ENCODE measurements at places on chromosomes 6 and 20.

DNA sequence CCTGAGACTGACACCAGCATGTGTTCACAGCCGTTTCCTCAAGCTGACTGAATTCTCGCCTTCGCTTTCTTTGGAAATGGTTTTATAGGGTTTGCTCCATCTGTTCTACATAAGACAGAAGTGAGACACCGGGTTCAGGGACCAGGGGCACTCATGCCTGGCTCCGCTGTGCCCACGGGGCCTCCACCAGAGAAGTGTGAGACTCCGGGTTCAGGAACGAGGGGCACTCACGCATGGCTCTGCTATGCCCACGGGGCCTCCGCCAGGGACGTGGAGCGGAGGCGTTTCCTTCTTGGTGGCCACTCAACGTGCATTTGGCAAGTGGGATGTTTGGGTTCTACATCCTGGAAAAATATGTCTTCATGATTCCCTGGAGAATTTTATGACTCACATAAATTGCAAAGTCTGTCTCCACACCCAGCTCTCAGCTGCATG is 106.6 kb downstream of the RNASET2 start:
- no peak for DNase-seq

- DNase-seq: no peak
Observed at GRCh38 chr6:116648156-116648555, 20.4 kb downstream of the ZUP1 start.

GRCh38 chr6:44041461-44042260 is 85.6 kb downstream of the MRPL14 start:
- peak; percentile 95 for DNase-seq

GRCh38 chr6:137811121-137811915 is 55.7 kb upstream of the TNFAIP3 start:
- no peak for DNase-seq

DNA sequence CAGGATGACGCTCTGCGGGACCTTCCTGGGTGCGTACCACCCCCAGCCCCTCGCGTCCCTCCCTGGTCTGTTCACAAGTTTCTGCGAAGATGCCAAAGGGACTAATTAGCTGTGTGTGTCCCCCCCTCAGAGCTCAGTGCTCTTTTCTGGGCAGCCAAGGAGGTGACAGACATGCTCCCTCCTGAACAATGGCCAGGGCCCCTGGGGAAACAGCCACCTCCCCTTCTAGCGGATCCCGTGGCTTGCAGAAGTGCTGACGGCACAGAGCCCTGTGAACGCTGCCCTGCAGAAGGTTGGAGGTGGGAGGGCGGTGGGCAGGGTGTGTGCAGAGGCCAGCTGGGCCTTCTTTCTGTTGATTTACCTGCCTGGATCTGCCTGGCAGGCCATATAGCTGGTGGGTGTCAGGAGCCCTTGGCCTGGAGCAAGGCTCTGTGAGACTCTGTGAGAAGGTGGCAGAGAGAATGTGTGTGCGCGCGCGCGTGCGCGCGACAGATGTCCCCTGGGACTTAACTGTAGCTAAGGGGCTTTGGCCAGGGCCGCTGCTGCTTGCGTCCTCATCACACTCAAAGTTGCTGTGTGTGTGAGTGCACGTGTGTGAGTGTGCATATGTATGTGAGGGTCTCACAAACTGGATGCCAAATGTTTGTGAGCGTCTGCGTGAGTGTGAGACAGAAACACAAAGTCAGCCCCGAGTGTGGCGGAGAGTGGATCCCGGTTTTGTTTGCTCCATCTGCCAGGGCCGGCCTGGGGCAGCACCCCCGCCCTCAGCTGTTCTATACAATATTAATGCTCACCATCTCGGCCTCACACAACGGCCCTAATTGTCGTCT is 3.5 kb upstream of the MYT1 start:
- DNase-seq: no peak

- DNase-seq: no peak
Observed at GRCh38 chr6:15337582-15337981, 91.7 kb downstream of the JARID2 start.

GRCh38 chr6:134186355-134186754 is 131.6 kb downstream of the SGK1 start:
- no peak for DNase-seq

DNA sequence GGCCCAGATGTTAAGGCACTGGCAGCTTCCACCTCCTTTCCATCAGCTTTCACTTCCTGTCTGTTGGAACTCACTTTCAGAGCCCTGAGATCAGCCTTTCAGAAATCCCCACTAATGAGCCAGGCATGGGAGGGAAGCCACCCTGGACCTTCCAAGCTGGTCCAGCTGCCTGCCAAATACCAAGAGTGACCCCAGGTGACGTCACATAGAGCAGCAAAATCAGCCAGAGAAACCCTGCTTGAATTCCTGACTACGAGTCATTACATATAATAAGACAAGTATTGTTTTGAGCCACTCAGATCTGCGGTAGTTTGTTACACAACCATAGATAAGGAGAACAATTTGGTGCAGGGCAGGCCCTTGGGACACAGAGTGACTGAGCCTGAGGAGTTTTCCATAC is 556.0 kb upstream of the JAG1 start:
- peak; percentile 93 for DNase-seq

GRCh38 chr20:19072988-19073387 is 139.5 kb upstream of the SLC24A3 start:
- no peak for DNase-seq

DNA sequence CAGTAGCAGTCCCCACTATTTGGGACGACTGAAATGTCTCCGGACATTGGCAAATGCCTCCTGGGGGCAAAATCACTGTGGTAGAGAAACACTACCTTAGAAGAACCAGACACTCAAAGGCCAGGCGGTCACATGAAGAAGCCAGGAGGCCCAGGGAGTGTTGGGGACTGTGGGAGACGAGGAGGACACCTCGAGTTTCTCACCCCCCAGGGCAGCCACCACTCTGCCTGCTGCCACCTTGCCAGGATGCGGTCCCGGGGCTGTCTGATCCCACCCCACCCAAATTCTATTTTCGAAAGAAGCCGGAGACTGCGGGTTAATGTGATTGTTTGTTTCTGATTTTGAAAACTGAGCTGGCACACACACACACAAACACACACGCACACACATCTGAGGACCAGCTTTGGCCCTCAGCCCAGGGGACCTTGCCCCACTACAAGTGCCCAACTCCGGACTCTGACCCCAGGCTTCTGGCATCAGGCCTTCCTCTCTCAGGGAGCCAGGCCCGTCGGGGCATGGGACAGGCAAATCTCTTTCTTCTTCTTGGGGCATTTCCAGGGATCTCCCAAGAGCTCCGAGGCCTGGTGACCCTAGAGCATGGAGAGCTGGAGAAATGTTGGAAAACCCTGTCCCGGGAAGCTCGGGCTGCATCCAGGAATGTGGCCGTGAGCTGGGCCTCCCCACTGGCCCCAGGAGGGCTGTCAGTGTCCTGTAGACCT is 187.5 kb upstream of the PMEPA1 start:
- no peak for DNase-seq

DNA sequence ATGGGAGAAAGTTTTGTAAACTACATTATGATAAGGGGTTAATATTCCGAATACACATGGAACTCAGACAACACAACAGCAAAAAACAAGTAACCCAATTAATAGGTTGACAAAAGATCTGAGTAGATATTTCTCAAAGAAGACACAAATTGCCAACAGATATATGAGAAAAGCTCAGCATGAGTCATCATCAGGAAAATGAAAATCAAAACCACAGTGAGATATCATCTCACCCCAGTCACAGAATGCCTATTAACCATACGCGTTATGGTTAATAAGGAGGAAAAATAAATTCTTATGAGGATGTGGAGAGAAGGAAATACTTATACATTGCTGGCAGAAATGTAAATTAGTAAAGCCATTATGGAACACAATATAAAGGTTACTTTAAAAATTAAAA is 695.0 kb downstream of the COL12A1 start:
- no peak for DNase-seq

GRCh38 chr6:40856271-40856670 is 182.8 kb downstream of the UNC5CL start:
- DNase-seq: no peak

- DNase-seq: no peak
Observed at GRCh38 chr6:110542311-110543024, 66.1 kb upstream of the SLC22A16 start.

- no peak for DNase-seq
Observed at GRCh38 chr20:50034567-50035180, 51.9 kb downstream of the SNAI1 start.

DNA sequence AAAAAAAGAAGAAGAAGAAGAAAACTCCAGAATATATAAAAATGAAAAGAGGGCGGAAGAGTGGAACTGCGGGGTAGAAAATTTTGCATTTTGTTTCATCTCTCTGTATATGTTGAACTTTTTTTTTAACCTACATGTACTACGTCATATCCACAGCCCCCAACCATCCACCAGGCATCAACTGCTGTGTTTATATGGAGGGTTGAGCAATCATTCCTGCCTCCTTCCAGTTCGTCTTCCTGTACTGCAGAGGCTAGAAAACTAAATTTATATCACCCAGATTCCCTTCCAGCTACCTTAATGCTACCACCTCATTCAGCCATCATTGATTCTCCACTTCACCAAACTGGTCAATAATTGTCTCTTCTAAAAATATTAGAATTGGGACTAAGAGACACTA is 9.5 kb upstream of the SIGLEC1 start:
- no peak for DNase-seq

DNA sequence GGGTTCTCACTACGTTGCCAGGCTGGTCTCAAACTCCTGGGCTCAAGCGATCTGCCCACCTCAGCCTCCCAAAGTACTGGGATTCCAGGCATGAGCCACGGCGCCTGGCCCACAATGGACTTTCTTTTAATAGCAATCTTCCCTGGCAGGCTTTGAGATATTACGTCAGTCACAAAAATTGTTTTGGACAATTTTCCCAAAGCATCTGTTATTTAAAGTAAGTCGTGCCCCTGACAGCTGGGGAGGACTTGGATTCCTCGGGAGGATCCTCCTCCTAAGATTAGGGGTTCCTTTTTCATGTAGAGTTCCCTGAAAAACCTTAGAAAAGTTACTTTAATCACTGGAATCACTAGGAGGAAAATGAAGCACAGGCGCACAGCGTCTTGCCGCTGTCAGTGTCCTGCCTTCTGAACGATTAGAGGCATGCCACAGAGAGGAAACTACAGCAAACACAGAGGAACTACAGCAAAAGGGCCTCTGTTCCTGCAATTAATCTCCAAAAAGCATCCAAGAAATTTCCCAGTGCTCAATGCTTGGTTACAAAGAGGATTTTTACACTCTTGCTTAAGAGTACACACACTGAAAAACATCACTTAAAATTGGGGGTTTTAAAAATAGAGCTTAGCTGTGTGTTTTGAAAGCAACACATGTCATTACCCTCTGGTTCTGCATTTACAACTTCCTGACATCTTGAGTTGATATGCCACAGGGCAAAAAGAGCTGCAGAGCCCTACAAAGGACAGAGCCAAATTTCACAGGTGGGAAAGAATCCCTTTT is 4.5 kb downstream of the ACSS1 start:
- no peak for DNase-seq

DNA sequence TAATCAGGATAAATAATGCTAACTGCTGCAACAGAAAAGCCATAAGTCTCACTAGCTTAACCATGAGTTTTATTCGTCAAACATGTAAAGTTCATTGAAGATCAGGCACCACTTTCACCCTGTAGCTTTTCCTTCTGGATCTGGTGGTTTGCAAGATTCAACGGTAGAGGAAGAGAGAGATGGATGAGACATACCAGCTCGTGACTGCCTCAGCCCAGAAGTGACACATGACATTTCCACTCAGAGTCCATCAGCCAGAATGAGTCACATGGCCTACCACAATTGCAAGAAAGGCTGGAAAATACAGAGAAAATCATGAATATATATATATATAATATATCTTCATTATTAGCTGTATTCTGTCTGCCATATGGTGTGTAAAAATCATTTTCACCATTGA is 29.0 kb downstream of the SPTLC3 start:
- no peak for DNase-seq

DNA sequence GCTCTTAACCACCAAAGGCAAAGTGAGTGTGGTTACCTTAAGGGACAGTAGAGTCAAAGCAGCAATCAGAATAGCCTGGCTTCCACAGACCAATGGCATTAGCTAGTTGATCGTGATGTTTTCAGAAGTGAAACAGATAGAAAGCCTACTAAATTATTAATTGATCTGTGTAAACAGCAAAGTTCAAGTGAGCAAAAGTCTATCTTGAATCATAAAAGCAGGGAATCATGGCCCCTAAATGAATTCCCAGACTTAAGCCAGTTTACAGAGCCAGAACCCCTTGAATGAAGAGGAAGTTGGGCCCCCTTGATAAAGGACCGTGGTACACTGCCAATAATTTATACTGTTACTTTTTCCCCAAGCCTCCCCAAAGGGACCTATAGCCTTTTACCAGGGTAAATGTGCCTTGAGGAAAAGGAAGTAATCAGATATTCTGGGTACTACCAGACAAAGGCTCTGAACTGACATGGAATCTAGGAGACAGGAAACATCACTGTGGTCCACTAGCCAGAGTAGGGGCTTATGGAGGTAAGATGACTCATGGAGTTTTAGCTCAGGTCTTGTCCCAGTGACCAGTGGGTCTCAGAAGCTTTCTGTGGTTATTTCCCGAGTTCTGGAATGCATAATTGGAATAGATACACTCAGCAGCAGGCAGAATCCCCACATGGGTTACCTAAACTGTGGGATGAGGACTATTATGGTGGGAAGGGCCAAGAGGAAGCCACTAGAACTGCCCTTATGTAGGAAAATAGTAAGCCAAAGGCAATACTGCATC is 317.5 kb downstream of the CD83 start:
- no peak for DNase-seq

DNA sequence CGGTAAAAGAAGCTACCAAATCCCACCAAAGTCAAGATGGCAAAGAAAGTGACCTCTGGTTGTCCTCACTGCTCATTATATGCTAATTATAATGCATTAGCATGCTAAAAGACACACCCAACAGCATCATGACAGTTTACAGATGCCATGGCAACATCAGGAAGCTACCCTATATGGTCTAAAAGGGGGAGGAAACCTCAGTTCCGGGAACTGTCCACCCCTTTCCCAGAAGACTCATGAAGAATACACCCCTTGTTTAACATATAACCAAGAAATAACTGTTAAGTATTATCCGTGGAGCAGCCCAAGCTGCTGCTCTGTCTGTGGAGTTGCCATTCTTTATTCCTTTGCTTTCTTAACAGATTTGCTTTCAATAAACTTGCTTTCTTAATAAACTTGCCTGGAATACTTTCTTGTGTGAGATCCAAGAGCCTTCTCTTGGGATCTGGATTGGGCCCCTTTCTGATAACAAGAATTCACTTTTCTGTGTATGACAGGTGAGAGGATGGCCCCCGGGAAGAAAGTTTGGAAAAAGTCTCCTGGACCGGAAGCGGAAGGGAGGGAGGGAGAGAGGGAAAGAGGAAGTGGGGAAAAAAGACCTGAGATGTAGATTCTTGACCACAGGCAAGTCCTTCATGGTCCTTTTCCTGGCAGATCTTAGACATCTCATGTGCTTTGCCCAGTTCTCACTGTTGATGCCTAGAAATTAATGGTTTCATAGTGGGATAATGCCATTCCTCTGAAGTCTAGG is 146.7 kb upstream of the ID4 start:
- no peak for DNase-seq
